Prostate gland (tissue), 2 donors: ENCODE measurements at places on chromosomes 7 and 10.

DNA sequence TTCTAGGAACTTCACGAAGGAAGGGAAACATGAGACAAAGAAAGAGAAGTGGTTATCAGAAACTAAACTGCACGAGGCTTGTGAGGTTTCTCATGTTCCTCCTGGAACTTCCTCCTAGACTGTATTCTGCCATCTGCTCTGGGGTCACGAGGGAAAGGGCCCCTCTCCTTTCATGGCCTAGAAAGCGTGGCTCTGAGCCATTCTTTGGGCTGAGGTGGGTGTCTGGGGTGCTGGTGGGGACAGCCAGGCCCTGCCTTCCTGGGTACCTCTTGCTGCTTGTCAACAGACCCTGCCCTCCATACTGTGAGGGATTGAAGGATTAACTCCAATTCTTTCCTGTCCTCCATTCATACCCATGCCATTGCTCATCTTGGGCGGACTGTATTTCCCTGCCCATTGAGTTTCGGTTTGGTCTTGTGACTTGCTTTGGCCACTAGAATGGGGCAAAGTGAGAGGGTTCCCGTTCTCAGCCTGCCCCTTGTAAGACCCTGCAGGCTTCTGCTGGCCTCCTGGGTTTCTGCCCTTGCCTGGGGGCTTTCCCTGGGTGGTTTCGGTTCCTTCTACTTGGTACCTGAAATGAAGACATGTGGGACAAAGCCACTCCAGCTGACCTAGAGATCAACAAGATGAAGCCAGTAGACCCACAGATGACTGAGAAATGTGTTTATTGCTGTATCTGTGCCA is 14.9 kb upstream of the GIMAP8 start:
- no peak overlapping the region for H3K4me3 ChIP-seq
- H3K27me3 ChIP-seq, result no peaks in the 10 kb centered on the region
- H3K36me3 ChIP-seq, result no peaks in the 10 kb centered on the region
- no peak overlapping the region for H3K27ac ChIP-seq
- no peak for DNase-seq

DNA sequence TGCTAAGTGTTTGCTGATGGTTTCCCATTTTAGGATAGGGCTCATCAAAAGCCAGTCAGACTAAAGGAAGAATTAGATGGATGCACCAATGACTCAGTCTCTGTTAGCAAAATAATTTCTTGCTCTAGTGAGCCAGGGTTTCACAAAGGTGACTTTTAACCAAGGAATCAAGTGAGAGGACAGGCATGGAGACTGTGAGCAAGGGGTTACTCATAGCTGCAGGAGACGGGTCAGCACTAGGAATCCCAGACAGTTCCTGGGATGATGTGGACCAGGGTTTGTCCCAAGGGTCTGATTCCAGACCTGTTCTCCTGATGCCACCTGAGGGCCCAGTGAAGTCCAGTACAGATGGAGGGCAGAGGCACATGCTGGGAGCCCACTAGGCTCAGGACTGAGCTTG is 138.1 kb downstream of the NOC3L start:
- no peaks in the 10 kb centered on the region for H3K27me3 ChIP-seq
- H3K4me3 ChIP-seq, result no peak overlapping the region
- no peaks in the 10 kb centered on the region for H3K4me1 ChIP-seq

DNA sequence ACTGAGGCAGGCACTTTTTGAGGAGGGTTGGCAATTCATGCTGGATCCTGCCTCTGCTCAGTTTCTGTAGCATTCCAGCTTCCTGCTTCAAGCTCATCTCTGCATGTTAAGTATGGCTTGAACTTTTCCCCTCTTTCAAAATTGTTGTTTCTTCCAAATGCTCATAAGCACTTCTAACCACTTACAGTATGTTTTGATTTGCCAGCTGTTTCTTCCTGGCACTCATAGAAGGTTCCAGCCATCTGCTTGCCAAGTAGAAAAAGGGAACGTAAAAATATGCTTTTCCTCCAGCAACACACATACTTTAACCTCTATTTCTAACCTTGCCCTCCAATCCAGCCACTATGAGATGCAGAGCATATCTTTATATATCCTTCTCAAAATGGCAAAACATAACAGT is 692.6 kb upstream of the COBL start:
- no peaks in the 10 kb centered on the region for H3K36me3 ChIP-seq
- no peak overlapping the region for H3K4me3 ChIP-seq
- no peaks in the 10 kb centered on the region for H3K4me1 ChIP-seq
- H3K27ac ChIP-seq, result no peak overlapping the region

DNA sequence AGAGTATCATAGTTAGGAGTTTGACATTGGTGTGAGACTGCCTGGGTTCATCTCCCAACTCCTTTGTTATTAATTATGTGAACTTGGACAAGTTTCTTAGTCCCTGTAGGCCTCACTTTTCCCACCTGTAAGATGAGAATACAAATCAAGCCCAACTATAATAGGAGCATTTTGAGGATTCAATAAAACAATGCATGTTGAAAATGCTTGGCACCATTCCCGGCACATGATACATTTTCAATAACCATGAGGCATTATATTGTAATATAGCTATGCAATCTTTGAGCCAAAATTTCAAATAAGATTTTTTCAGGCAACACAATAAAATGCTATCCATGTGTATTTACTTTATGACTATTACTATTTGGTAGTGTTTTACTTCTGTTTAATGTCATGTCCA is 229.0 kb upstream of the SP4 start:
- H3K27ac ChIP-seq, result no peak overlapping the region
- H3K4me3 ChIP-seq, result no peak overlapping the region
- H3K36me3 ChIP-seq, result no peaks in the 10 kb centered on the region
- H3K27me3 ChIP-seq, result no peaks in the 10 kb centered on the region
- no peaks in the 10 kb centered on the region for H3K4me1 ChIP-seq

GRCh38 chr7:114979803-114980507 is 58.1 kb downstream of the MDFIC start:
- DNase-seq, result no peak
- no peak overlapping the region for H3K27ac ChIP-seq
- no peaks in the 10 kb centered on the region for H3K27me3 ChIP-seq
- no peaks in the 10 kb centered on the region for H3K36me3 ChIP-seq
- H3K4me1 ChIP-seq, result no peaks in the 10 kb centered on the region
- no peak overlapping the region for H3K4me3 ChIP-seq

DNA sequence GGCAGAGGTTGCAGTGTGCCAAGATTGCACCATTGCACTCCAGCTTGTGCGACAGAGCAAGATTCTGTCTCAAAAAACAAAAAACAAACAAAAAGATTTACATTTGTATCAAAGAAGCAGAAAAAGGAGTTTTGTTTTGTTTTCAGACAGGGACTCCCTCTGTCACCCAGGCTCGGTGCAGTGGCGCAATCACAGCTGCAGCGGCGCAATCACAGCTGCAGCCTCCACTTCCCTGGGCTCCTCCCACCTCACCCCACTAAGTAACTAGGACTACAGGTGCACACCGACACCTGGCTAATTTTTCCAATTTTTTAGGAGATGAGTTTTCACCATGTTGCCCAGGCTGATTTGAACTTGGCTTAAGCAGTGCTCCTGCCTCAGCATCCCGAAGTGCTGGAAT is 1.8 kb downstream of the ARMC10 start:
- DNase-seq, result no peak
- no peak overlapping the region for H3K27ac ChIP-seq
- H3K36me3 ChIP-seq, result no peaks in the 10 kb centered on the region
- no peaks in the 10 kb centered on the region for H3K27me3 ChIP-seq
- H3K4me3 ChIP-seq, result no peak overlapping the region

- no peak overlapping the region for H3K4me3 ChIP-seq
- no peaks in the 10 kb centered on the region for H3K4me1 ChIP-seq
- no peaks in the 10 kb centered on the region for H3K27me3 ChIP-seq
Observed at GRCh38 chr7:143243614-143244013, 19.6 kb upstream of the GSTK1 start.

DNA sequence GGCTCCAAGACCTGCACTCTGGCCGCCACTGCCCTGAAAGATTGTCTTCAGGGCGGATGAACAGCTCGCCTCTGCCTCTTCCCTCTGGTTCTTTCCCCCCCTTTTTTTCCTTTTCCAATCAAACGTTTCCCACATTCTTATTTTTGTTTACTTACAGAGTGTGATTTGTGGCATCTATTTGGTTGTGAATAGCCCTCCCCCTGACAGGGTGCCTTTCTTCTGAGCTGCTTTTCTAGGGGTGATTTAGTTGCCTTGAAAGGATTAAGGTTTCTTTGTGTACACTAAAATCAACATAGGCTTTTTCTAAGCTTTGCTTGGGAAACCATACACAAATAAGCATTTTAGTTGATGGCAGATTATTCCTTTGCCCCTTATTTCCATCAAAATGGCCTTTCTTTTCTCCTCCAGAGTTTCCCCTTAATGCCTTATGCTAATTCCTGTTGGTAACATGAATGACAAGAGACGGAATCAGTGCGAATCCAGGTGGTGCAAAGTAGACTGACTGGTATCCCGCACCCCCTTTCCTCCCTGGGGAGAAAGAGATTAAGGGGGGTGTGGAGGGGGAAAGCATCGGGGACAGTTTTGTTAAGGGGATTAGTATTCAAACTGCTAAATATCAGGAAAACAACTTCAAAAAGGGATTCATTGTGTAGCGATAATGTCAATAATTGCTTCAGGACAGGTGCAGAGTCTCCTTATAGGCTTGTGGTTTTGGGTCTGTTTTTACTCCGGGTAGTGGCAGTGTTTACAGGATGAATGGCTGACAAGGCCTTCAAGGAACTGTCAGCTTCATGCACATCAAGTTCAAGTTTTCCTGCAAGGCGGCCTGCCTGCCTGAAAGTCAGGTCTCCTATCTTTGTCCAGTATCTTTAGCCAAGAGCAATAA is 431.6 kb upstream of the GALNT17 start:
- H3K27me3 ChIP-seq, result no peaks in the 10 kb centered on the region
- no peak overlapping the region for H3K27ac ChIP-seq
- H3K4me1 ChIP-seq, result peaks cover 4% of the 10 kb centered on the region
- no peak for DNase-seq
- no peaks in the 10 kb centered on the region for H3K36me3 ChIP-seq
- no peak overlapping the region for H3K4me3 ChIP-seq

GRCh38 chr10:89053555-89053954 is 63.0 kb downstream of the FAS start:
- no peaks in the 10 kb centered on the region for H3K27me3 ChIP-seq
- no peak overlapping the region for H3K27ac ChIP-seq
- H3K4me1 ChIP-seq, result no peaks in the 10 kb centered on the region
- no peak overlapping the region for H3K4me3 ChIP-seq

DNA sequence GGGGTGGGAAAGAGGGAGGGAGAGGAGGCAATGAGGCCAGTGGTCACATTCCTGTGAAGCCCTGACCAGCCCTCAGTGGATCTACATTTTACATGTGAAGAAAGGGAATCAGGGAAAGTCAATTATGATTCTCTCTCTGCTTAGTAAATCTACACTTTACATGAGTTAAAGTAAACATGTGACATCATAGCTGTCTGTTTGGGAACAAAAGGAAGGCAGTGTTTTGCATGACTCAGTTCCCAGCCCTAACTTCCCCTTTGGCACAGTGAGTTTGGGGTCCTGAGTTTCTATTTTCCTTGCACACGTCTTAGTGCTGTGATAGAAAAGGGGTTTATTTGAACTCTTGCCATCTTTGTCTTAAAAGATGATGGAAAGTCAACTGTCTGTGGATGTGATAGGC is 615.1 kb downstream of the SDK1 start:
- no peak overlapping the region for H3K4me3 ChIP-seq
- no peaks in the 10 kb centered on the region for H3K36me3 ChIP-seq
- H3K27me3 ChIP-seq, result no peaks in the 10 kb centered on the region
